ENCODE measurements at places on chromosomes 13 and 19.

DNA sequence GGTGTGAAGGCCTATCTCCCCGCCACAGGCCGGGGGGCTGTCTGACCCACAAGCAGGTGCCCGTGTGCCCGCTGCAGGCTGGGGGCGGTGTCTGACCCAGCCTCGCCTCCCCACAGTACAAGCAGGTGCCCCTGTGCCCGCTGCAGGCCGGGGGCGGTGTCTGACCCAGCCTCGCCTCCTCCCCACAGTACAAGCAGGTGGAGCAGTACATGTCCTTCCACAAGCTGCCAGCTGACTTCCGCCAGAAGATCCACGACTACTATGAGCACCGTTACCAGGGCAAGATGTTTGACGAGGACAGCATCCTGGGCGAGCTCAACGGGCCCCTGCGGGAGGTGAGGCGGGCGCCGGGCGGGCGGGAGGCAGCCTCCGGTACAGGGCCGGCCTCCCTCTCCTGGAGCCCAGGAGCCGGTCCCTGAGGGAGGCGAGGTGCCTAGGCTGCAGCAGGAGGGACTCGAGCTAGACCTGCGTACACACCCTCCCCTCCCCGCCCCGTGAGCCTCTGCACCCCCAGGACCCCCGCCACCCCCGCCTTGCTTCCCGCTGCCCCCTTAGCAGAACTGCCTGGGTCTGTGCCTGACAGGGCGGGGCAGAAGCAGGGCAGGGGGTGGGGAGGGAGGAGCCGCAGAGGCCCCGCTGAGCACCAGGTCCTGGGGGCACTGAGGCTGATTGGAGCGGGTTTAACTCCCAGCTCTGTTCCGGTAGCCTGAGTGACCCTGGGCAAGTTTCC lies 20.6 kb downstream of the HCN2 start:
- no peak for DNase-seq

DNA sequence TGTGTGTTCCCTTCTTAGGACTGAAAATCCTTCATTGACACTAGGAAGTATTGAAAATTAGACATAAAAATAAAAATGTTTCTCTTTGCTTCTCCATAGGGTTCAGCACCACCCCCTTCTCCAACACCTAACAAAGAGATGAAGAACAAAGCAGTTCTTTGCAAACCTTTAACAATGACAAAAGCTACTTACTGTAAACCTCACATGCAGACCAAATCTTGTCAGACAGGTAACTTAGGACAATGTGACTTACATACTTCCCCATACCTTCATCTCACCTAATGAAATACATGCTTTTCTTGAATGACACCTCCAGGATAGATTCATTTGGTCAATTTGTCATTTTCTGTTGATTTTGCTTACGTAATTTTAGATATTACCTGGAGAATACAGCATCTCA lies 99.9 kb downstream of the ZMYM2 start:
- no peak for DNase-seq

GRCh38 chr13:20043207-20043925 lies 84.8 kb downstream of the ZMYM2 start:
- DNase-seq, result no peak

DNA sequence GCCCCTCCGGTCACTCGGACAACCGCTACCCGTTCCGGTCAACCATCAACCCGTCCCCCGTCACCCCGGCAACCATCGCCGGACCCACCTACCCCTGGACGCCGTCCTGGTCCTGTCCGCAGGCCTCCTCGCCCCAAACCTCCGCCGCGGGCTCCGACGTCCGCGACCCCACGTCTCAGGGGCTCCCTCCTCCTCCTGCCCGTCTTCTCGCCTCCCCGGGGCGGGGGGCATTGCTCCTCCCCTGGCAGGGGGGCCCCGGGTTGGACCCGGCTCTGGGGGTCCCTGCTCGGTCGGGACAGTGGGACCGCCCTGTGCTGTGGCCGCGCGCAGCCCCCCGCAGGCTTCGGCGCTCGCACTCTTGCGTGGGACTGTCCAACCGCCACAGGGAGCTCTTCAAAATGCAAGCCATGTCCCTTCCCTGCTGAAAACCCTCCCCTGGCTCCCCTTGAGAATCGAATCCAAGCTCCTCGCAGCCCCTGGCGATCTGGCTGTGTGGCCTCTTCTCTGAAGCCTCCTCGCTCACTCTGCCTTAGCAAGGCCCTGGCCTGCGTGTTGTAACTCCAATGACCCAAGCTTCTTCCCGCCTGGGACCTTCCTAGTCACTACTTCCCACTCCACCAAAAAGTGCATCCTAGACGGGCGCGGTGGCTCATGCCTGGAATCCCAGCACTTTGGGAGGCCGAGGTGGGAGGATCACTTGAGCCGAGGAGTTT lies 8.4 kb downstream of the EPHX3 start:
- no peak for DNase-seq

DNA sequence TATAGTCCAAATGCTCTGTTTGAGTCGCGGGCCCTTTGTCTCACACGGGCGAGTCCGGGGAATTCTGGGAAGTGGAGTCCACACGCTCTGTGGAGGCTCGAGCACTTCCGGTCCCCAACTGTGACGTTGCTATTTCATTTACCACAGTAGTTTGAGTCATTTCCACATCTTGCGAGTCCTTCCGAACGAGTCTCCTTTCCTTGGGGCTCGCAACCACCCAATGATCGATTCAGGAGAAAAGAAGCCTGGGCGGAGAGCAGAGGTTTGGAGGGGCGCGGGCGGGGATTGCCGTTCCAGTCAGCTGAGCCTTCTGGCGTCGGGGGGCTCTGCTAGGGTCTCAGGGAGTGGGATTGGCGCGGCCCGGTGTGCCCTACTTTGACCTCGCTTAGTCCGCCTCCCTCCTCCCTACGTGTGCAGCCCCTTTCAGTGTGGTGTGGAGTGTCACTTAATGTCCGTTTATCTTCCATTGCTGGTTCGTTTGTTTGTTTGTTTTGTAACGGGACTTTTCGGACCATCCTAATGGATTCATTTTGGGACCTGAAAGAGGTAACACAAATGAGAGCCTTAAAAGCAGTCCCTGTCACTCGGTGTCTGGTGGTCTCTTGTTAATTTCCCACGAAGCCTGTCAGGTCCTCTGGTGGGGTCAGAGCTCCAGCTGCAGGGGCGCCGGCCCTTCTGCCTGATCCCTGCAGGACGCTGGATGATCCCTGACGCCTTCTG lies at the start of gene ZNF222:
ZNF222 (plus strand) TSS at position 163 of the 720 bp plus-strand sequence; CDS start at position 221, 58 bp downstream.
- DNase-seq, result peak; percentile 43

DNA sequence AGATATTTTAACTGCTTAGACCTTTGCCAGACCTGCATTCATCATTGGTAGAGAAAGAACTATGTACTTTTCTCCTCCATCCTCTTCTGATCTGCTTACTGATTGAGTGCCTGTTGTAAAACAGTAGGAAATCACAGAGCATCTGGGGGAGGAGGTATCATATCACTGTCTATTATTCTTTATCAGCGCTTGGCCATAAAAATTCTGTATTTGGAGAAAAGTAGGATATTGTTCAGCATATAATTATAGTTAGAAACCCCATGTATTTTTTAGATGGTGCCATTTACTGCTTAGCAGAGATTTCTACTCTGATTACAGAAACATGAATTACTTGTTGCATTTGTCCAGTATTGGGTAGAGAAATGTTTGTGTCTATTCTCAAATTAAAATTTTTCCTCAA lies 62.4 kb downstream of the URI1 start:
- DNase-seq, result no peak

- no peak for DNase-seq
Observed at GRCh38 chr19:31510635-31511034, 161.4 kb upstream of the TSHZ3 start.

DNA sequence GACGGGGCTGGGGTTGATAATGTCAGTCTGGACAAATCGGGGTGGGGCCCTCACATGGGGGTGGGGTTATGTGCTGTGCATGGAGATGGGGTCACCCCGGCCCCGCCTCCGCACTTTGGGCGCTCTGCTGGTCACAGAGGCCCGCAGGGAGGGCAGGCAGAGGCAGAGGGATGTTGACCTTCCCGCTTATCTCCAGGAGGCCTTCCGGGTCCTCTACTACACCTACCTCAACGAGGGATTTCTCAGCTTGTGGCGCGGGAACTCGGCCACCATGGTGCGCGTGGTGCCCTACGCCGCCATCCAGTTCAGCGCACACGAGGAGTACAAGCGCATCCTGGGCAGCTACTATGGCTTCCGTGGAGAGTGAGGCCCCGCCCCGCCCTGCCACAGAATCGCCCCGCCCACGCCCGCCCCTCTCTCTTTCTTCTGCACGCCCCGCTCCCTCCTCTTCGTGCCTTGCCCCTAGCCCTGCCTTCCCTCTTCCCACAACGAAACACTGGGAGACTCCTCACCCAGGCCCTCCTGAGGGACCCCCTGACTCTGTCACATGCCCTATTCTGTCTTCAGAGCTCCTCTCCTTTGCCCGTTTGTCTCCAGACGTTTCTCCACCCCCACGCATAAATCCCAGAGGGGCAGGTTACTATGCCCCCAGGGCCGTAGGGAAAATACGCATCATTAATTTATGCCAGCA lies 32.8 kb downstream of the TMEM161A start:
- DNase-seq, result peak; percentile 42

GRCh38 chr13:92963029-92963428 lies 263.6 kb upstream of the GPC6 start:
- no peak for DNase-seq
